ENCODE measurements at places on chromosomes 6 and 20.

- no peak for DNase-seq
These were observed 99.8 kb downstream of the LY86 start for GRCh38 chr6:6688283-6688682.

GRCh38 chr20:9838378-9839295 is at the start of gene PAK5:
TSS of gene PAK5 (minus strand) at chr20:9839076. CDS start at chr20:9644328, 194,748 bp downstream.
- peak; percentile 97 for DNase-seq

- no peak for DNase-seq
These were observed 7.1 kb downstream of the CABLES2 start for GRCh38 chr20:62400021-62400420.

DNA sequence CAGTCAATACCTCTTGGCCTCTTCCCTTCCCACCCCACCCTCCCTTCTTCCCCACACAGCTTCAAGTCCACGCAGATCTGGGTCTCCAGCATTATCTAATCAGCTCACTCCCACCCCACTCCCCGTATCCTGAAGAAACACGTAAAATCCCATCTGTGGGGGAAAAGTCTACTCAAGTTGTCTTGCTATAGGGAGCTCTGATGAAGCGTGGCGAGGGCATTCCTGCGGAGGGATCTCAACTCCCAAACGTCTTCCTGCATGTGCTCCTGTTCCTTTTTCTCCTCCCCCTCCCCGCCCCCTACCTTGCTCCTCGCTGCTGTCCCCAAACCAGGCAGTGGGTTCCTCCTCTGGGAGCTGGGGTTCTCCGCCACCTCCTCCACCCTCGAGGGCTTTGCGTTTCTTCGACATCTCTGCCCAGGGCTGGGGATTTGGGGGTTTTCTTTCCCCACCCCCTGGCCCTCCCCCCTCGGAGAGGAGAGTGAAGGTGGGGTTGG is 181.8 kb downstream of the TBXT start:
- DNase-seq: no peak

GRCh38 chr6:36760685-36761435 is 63.2 kb downstream of the RAB44 start:
- DNase-seq: no peak

DNA sequence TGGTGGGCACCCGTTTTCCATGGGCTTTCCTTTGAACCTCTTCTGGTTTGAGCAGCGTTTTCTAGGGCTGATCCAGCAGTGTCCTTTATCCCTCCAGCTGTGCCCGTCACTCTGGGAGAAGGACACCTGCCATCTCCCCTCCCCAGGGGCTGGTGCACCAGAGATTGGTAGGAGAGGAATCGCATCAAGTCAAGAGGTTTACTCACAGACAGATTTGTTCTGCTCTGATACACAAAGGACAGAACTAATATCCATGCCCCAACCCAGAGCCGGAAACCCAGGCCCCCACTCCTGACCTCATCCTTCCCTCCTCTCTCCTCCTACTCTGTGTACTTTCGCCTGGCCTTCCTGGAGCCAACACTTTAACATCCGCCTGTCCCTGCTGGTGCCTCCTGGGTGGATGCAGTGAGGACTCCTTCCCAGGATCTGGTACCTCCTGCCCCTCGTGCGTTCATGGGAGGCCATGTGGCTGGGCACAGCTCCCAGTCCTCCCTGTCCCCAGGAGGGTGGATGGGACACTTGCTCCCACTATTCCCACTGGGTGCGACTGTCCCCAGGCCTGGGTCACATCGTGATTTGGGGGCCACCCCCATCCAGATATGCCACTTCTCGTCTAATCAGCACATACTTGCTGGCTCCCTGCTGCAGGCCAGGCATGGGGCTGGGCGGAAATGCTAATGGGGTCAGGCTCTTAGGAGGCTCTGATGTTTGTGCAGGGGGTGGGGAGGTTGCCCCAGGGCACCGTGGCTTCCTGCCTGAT is 286.3 kb downstream of the CDH4 start:
- DNase-seq: peak; percentile 59

DNA sequence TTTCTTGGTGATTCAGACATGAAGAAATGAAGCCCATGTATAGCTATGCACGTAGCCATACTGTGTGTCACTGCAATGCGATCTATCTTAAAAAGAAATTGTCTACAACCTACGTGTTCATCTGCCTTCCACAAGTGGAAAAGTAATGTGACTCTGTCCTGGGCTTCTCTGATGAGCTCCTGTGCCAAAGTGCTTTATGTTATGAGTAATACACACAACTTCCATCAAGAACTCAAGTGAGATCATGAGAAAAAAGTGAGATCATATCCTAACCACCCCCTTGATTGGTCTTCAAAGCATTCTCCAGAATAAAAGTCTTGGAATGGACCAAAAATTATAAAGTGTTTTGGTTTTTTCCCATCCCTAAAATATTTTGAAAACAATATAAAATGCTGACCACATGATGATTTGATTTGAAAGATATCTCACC is 114.3 kb downstream of the DST start:
- no peak for DNase-seq

DNA sequence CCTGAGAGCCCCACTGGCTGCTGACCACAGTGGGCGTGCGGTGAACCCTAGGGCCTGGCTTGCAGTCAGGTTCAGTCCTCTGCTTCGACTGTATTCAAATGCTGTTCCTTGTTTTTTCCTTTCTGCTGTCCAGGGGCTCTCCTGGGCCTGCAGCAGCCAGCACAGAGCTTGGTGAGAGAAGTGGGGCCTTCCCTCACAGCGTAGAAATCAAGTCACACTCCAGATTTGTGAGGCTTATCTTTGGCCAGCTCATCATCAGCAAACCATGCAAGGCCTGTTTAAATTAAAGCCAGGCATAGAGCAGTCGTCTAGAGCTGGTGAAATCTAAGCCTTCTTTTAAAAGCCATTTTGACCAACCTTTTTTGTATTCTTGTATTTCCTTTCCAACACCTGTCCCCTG is 8.4 kb downstream of the FAM120B start:
- no peak for DNase-seq

DNA sequence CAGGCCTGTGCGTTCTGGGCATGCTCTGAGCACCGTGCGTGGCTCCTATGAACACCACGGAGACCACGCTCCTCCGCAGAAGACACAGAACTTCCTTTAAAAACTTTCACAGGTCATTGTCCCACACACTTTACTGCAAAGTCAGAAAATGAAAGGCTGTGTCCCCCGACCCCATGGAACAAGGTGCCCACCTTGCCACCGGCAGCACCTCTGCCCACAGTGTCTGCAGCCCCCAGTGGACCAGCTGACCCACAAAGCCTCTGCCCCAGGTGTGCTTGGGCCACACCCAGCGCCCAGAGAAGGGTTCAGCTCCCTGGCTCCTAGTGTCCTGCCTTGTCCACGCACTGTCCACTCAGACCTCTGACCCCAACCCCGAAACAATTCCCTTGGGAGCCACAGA is 8.7 kb downstream of the TAF4 start:
- DNase-seq: no peak

DNA sequence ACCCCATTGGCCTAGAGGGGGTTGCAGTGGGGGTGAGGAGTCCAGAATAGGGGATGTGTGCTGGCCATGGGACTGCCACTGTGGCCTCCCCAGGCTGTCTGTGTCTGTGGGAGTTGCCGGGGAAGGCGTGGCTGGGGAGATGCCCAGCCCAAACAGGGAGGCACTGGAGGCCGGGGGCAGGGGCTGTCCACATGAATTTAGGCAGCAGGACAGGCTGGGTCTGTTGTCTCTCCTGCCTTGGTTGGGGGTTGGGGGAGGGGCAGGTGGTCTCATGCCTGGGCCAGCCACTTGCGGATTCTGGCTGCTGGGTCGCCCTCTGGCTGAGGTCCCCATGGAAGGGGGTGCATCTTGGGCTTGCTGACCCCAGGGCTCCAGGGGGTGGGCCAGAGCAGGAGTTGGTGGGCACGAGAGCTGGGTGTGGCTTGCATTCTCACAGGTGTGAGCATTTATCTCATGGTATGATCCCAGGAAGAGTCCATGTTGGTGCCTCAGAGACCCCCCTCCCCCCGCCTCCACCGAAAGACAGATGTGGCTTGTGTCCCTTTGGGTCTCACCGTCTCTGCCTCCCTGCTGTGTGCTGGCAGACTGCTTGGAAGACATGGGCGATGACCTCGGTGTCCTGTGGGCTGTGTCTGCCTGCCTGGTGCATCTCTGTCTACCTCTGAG is 4.0 kb downstream of the SOX18 start:
- no peak for DNase-seq

DNA sequence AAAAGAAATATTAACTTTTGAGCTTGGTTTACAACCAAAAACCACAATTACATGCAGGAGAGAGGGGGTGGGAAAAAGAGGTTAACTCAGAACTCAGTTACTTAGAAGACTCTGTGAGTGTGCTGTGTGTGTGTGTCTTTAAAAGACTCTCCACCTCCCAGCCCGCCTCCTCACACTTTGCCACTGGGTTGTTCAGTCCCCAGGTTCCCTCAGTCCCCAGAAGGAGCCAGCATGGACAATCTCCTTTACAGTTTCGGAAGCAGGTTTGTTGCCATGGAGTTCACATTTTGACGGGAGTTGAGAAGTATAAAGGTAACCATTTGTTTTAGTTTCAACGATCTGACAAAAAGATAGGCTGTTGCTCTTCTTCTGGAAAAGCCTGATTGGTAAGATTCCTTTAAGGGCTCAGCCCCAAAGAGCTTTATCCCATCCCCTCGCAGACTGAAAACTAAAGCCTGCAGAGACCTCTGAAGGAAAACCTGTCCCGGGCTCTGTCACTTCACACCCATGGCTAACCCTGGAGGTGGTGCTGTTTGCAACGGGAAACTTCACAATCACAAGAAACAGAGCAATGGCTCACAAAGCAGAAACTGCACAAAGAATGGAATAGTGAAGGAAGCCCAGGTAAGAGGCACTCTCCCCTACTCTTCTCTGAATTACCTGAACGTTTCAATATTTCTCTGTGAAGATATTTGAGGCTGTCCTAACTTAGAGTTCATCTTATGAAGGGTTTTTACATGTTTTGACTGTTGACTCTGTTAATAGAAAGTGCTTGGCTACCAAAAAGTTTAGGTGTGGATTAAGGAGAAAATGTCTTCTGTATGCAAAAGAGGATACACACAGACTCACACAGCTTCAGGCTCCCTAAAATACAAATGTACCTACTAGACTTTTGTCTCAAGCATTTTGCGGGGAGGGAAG is at the start of gene SPTLC3:
Gene SPTLC3 (plus strand): TSS at position 212 of the 921 bp plus-strand sequence. CDS start 296 bp downstream, at position 508.
- no peak for DNase-seq

DNA sequence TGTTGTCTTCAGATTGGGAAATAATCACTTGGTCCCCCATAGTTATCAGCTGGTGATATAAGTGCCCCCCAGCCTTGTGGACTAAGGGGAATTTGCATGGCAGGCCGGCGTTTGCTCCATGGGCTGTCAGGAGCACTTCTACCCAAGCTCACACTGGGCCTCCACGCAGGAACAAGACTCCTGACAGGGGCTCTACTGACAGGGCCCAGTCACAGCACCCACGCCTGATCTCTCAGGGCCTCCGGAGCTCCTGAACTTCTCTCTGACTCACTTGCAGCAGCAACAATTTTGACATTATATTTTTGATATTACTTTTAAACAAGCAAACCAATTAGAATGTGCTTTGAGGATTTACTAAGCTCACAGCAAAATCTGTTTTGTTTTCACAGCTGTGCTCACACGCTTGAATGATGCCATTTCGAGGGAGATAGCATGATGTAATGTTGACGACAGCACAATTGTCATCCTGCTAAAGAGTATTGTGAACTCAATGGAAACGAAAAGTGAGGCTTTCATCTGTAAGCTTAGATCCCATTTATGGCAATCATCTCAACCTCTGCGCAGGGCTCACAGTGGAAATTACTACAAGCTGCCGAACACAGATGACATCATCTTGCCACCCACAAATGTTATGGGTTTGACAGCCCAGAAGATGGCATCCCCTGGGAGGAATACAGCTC is 28.7 kb upstream of the TXNDC5 start:
- DNase-seq: no peak

- no peak for DNase-seq
These were observed 16.2 kb downstream of the GABRR2 start for GRCh38 chr6:89298680-89299465.

DNA sequence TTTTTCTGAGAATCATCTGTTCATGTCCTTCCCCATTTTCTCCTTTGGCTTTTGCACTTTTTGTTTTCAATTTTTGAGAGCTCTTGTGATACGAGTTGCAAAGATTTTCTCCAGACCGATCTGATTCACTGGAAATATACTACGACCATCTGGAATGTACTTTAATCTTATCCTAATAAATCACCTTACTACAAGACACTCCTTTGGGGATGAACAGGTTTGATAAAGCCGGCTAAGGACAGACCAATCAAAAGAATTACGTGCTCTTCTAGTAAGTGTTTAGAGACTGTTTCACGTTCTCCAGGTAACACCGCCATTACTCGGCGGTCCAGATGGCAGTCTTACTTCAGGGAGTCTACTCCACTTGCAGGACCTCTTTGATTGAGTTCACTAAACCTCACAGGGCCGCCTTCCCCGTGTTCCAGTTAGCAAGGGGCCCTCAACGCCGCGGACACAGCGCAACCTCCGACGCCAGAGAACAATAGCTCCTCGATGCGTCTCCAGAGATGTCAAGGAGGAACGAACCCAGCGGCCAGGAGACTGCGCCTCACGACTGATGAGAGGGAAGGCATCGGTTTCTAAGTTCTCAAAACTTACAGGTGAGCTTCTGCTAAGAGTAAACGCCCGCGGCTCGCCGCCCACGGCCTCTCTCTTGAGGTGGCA is 920 bp upstream of the WTAP start:
- DNase-seq: no peak

- no peak for DNase-seq
These were observed 112.8 kb upstream of the HEY2 start for GRCh38 chr6:125636671-125637070.

GRCh38 chr6:43744491-43744890 is 25.5 kb upstream of the VEGFA start:
- DNase-seq: no peak

DNA sequence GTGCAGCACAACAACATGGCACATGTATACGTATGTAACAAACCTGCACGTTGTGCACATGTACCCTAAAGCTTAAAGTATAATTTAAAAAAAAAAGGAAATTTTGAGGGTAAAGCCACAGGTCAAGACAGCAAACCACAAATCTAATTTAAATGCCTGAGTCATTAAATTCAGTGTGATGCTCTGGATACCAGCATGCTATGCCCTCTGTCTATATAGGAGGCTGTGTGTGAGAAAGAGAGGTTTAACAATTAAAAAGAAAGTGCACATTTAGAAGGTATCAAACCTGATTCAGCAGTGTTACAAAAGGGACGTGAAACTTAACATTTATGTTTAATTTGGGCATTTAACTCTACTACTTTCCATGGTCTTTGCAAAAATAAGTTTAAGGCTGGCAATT is 276.3 kb downstream of the ADGRB3 start:
- DNase-seq: no peak

GRCh38 chr6:12483712-12484111 is 193.6 kb downstream of the EDN1 start:
- DNase-seq: no peak

GRCh38 chr6:79062708-79063107 is 15.3 kb downstream of the PHIP start:
- no peak for DNase-seq

GRCh38 chr6:47371139-47371869 is 61.6 kb upstream of the TNFRSF21 start:
- no peak for DNase-seq

- no peak for DNase-seq
These were observed 201.1 kb downstream of the OGFRL1 start for GRCh38 chr6:71489736-71490135.

Measured in NCI-H1417 (cell line).